Right renal cortex interstitium (tissue), 3 donors: ENCODE measurements at places on chromosomes 16 and 17. TPM values are rescaled to one million over a fixed set of nuclear protein-coding genes. Genes with fewer than 3 reads are reported as not detected.

TEDC2 gene
- 9.3 TPM for polyA plus RNA-seq

ATF7IP2 gene
- 19.3 TPM for polyA plus RNA-seq

SLC22A31 gene
- 0.24 TPM for polyA plus RNA-seq

KRTAP2-1 gene
- not detected for polyA plus RNA-seq

PRR35 gene
- 7.4 TPM for polyA plus RNA-seq

ABI3 gene
- 5.8 TPM for polyA plus RNA-seq

KRT39 gene
- polyA plus RNA-seq, result not detected

DNA sequence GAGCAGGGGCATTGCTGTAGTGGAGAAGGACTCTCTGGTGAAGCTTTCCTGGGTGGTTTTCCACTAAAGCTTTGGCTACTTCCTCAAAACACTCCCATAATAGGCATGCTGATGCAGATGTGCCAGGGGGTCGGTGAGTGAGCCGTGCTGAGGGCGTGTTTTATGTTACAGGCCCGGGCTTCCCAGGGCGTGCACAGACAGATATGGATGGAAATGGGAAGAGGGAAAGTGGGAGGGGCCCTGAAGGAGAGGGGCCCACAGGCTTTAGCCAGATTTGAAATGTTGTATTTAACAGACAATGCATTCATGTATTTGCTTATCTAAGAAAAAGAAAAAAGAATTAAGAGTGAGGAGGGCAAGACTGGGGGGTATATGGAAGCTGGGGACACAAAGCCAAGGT, 56.3 kb downstream of the IL21R start:
- no peak for DNase-seq

DNA sequence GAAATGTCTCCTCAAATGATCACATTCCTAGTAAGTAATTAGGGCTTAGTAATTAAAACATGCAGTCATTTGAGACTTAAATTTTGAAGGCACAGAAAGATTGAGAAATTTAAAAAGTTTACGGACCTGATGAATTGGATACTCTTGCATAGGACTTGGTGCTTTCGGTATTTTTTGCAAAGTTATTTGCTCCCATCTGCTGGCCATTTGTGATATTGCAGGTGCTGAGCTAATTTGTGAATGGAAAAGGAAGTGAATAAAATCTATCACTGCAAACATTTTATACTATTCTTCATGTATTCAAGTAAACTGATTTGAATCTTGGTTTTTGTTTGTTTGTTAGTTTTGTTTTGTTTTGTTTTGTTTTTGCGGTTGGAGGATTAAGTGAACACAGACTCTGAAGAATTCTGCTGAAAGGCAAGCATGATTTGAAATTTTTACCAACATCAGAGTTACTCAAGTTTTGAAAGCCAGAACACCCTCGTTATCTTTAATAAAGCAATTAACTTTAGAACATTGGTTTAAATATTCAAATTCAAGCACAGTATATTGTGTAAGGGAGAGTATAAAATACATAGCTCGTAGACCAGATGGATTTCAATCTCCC, 689.5 kb upstream of the RBFOX1 start:
- DNase-seq, result peak; percentile 27

GRCh38 chr17:82270651-82271050, 2.8 kb downstream of the CSNK1D start:
- DNase-seq, result no peak

GRCh38 chr16:79716645-79717332, 116.3 kb upstream of the MAF start:
- no peak for DNase-seq

DNA sequence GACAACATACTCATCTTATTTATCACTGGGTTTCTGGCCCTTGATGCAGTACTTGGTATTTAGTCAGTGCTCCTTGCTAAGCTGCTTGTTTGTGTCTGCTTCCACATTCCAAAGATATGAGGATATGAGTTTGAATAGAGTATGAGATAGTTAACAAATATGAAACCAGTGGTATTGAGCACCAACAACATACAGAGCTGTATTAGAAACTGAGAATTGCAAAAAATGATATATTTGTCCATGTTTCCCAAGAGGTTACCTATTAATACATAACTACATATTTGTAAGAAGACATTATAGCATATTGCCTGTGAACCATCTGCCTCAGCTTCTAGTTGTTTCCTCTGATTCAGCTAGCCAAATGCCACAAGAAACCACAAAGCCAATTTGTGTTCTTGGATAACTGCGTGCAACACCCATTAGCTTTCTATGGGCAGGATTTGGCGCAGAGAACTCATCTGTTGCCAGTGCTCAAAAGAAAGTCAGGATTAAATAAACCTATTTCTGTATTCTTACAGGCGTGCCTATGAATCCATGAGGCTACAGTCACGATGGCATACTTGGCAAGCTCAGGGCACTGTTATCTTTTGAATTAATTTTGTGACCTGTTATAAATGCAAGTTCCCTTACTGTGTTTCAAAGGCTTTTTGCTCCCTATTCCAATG, 194.4 kb downstream of the MAP2K6 start:
- no peak for DNase-seq

GRCh38 chr17:29358416-29358815, 31.7 kb upstream of the TAOK1 start:
- no peak for DNase-seq

DNA sequence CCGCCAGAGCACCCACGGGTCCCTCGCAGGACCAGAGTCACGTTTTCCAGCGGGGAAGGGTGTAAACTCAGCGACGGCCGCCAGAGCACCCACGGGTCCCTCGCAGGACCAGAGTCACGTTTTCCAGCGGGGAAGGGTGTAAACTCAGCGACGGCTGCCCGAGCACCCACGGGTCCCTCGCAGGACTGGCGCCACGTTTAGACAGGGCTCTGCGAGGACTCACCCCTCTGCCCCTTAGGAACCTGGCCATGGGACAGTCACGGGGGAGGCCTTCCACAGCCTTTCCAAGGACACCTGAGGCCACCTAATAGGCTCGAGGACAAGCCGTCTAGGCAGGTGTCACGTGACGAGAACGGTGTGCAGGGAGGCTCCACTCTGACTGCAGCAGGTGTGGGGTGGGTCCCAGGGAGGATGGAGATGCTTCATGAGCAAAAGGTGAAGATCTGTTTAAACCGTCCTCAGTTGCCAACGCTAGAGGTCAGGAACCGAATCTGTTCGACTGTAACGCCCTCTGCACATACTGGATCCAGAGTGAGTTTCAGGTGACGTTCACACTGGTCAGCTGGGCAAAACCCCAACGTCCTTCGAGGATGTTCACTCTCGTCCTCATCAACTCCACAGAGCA, 48.0 kb upstream of the METRNL start:
- no peak for DNase-seq

- no peak for DNase-seq
These were observed 6.0 kb downstream of the LYRM1 start for GRCh38 chr16:20906341-20907255.

DNA sequence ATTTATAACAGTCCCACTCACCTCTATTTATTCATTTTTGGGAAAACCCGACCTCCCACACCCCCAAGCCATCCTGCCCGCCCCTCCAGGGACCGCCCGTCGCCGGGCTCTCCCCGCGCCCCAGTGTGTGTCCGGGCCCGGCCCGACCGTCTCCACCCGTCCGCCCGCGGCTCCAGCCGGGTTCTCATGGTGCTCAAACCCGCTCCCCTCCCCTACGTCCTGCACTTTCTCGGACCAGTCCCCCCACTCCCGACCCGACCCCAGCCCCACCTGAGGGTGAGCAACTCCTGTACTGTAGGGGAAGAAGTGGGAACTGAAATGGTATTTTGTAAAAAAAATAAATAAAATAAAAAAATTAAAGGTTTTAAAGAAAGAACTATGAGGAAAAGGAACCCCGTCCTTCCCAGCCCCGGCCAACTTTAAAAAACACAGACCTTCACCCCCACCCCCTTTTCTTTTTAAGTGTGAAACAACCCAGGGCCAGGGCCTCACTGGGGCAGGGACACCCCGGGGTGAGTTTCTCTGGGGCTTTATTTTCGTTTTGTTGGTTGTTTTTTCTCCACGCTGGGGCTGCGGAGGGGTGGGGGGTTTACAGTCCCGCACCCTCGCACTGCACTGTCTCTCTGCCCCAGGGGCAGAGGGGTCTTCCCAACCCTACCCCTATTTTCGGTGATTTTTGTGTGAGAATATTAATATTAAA, 638 bp upstream of the TMEM88 start:
- DNase-seq, result no peak

- DNase-seq, result no peak
These were observed 419.1 kb downstream of the CA10 start for GRCh38 chr17:51739245-51739886.

DNA sequence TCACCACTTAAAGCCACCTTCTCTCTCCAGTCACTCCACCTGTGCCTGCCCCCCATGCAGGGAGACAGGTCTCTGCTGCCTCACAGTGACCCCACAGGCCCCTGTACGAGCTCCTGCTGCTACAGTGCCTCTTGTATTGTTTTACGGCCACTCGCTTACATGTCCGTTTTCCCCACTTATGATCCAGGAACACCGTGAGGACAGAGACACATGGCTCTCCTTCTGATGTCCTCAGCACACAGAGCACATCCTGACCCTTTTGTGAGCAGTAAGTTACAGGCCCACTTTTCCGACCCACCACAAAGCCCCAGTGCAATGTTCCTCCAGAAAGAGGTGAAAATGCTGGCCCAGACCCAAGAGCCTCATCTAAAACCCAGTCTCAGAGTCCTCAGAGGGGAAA, 84.8 kb upstream of the GNAO1 start:
- DNase-seq, result no peak
